Foreskin keratinocyte (primary cell): ENCODE measurements at places on chromosomes 6 and 20. TPM values are rescaled to one million over a fixed set of nuclear protein-coding genes. Genes with fewer than 3 reads are reported as not detected.

The BNIP5 gene
- polyA plus RNA-seq, result not detected in 2 replicates

DNA sequence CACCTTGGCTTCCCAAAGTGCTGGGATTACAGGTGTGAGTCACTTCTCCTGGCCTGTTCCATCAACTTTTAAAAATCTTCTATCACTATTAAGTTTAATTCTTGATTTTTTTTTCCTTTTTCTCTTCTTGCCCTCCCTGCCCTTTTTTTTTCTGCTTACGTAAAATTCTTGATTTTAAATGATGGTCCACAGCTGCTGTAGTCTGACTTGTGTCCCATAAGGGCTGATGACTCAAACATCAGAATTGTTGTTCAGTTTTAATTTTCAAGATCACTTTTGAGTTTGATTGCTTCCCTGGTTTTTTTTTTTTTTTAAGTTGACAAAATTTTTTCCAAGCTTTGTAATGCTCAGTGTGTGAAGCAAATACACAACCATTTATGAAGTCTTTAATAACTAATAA lies 61.9 kb downstream of the CBFA2T2 start:
- DNase-seq, result no peak

DNA sequence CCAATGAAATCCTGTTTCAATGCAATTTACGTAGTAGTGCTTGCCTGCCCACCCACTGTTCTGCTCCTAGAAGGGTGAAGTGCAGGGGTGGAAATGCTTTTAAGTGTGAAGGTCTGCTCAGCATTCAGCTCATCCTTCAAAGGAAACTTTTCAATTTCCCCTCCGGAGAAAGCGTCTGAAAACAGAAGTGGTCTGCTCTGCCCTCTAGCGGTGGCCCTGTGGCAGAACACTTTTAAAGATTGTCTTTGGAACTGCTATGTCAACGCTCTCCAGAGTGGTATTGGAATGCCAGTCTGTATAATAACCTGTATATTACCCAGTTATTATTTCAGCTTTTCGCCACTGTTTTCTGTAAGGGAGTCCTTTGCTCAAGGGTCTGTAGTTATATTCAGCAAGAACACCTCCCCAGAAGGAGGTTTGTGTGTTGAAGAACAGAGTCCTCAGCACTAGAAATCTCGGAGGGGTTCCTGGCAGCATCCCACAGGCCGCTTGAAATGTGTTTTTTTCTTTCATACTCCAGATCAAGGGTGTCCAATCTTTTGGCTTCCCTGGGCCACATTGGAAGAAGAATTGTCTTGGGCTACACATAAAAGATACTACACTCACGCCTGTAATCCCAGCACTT lies 63.1 kb upstream of the KLHL31 start:
- DNase-seq, result peak; percentile 29

DNA sequence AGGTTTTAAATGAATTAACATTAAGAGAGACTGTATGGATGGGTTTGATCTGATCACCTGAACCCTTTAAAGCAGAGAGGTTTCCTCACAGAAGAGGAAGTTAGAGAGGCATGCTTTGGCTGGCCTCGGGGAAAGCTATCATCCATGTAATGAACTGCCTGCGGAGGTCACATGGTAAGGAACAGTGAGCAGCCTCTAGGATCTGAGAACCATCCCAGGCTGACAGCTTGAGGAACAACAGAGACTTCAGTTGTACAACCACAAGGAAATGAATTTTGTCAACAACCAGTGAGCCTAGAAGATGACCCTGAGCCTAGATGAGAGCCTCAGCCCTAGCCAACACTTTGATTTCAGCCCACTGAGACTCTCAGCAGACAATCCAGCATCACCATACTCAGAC lies 2.9 kb upstream of the COL21A1 start:
- DNase-seq, result peak; percentile 29

- no peak for DNase-seq
Measured at GRCh38 chr20:62040381-62040922, 25.2 kb downstream of the TAF4 start.

DNA sequence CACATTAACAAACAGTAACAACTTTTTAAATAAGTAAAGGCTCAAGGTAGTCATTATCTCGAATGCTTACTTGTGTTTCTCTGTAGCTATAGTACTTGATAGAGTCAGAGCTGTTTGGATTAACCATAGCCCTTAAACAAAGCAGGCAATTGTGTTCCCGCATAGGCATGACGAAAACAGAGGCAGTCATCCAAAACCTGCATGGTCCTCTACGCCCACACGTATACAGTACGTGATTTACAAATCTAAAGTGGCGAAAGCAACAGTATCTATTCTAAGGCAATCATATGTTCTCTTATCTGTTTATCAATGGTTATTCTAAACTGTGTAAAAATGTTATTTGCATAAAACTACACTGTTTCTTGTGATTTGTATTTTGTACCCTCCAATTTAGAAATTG lies 31.8 kb downstream of the HFE start:
- no peak for DNase-seq

DNA sequence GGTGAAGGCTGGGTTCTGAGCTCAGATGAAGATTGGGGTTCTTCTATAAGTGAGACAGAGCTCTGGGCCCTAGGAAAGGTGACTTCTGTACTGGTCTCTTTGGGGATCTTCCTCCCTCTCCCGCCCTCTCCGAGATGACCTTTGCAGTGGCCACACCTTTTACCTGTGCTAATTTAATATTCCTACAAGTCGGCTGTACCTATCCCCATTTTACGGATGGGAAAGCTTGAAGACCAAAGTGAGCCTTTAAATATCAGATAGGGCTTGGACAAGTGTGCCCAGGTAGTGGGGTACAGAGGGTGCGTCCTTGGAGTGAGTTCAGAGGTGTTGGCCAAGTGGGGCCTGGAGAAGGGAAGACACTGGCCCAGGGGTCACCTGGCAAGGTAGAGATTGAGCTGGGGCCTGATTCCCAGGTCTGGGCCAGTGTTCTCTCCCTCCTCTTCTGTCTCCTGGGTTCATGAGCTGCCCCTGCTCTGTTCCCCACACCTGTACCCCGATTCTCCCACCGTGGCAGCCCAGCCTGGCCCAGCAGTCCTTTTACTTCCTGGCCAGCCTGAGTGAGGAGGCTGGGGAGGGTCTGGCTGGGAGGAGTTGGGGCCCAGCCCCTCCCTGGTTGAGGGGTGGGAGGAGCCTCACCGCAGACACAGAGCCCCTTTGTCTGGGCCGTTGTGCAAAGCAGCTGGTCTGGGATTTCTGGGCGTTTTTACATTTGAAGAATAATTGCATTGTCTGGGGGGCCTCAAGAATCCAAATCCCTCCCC lies 152.1 kb upstream of the RNF24 start:
- DNase-seq, result no peak

GRCh38 chr6:130600880-130601341 lies 226.3 kb upstream of the SMLR1 start:
- peak; percentile 97 for DNase-seq

The FUT9 gene
- not detected in 2 replicates for polyA plus RNA-seq

DNA sequence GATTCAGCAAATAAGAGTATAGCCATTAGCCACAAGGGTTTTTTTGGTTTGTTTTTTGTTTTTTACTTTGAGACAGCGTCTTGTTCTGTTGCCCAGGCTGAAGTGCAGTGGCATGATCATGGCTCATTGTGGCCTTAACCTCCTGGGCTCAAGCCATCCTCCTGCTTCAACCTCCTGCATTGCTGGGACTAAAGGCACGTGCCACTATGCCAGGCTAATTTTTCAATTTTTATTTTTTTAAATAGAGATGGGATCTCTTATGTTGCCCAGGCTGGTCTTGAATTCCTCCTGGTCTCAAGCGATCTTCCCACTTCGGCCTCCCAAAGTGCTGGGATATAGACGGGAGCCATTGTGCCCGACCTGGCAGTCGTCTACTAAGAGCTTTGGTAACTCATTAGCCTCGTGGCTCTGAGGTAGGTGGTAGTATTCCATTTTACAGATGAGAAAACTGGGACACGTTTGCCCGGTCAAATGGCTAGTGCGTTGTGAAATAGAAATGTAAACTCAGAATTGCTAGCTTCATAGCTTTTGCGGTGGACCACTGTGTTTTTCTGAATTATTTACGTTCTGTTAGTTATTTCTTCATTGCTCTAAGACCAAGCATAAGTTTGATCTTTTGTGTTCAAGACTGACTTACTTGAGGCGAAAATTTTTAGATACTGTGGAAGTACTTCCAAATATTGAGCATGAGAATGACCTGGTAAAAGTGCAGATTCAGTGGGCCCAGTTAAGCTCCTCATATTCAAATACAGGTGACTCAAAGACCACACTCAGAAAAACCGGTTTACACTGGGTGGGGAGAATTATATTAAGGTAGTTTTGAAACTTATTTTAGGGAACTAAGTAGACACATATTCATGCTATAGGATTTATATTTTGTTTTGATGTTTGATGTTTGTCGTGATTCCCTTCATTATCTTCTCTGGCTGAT lies 2.1 kb downstream of the PANK2 start:
- peak; percentile 22 for DNase-seq

DNA sequence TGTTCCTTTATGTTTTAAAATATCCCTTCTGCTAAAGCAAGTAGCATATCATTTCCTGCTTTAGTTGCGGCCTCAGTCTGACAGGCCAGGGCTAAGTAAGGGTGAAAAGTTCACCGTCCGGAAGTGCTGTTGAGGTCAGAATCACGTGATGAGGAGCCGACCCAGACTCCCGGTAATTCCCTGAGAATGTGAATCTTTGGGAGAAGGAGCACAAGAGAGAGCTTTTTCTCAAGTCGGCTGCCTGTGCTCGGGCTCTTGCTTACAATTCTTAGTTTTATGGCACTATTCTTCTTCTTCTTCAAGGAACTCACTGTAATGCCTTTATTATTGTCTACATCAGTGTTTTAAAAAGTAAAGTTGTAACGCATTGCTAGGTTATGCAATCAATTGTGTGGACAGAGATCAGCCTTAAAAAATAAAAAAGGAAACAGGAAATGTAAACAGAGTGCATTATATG lies 309.3 kb downstream of the PRL start:
- peak; percentile 28 for DNase-seq

DNA sequence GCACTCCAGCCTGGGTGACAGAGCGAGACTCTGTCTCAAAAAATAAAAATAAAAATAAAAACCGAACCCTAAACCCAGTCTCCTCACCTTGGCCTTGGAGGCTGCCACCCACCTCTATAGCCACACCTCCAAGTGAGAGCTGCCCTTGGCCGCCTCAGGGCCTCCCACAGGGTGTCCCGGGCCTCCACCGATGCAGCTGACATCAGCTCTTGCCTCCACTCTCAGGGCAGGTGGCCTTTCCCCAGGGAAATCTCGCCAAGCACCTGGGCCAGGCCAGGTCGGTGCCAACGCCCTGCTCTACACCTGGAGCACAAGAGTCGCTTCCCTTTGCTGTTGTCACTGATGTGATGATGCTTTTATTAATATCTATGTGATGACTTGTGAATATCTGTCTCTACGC lies 8.9 kb upstream of the MYL9 start:
- no peak for DNase-seq

GRCh38 chr6:163526346-163526745 lies 111.8 kb downstream of the QKI start:
- peak; percentile 2 for DNase-seq
